ENCODE measurements at places on chromosomes 13 and 19.

DNA sequence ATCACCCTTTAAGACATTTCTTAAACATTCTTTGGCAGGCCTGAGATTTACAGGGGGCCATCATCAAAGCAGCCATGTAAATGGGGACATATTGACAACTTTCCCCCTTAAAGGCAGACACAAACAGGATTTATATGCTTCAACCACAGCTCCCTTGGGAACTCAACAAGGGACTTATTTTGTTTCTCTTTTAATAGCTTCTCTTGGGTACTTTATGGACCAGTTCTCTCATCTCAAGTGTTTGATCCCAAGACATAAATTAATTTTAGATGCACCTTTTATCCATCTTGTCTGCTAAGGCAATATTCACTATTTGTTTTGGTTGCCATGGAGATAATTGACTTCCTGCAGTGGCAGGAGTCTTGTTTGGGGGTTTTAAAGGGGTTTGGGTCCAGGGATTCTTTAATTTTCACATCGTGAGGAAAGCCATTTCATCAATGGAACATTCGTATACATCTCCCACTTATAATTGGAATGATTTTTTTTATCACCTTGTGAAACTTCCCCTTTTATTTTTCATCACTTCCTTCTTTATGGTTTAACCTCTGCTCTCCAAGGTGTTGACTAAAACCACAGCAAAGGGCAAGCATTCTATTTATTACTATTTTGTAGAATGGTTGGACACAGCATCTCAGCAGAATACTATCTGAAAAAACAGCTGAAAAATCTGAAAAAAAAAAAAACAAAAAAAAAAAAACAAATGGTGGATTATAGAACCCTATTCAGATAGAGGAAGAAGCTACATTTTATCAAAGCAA is 726.0 kb downstream of the DIAPH3 start:
- DNase-seq = no peak

GRCh38 chr13:27200413-27201070 is 28.9 kb upstream of the USP12 start:
- no peak for DNase-seq

DNA sequence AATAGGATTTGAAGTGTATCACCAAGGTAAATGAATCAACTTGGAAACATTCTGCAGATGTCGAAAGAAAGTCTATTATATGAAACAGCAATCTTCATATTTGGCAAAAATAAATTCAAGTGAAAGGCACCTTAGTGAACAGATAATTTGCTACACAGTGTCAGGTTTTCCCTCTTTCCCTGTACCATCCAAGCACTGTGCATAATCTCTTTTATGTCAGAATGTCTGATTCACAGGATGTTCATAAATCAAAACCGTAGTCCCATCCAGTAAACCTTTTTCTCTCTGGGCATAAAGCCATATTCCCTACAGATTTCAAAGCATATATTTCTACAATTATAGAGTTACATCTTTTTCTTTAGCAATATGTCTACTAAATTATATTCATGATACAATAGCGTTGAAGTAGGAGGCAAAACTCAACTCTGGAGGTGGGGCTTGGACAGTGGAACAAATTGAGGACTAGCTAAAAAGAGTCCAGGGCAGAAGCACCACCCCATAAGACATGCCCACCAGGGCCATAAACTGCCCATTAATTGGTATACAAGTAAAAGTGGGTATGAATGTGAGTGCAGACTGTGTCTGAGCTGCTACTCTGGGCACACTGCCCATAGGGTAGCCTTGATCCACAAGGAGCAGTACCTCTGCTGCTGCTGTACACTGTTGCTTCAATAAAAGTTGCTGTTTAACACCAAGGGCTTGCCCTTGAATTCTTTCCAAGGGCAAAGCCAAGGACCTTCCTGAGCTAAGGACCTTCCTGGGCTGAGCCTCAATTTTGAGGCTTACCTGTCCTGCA is 72.1 kb upstream of the MYCBP2 start:
- no peak for DNase-seq

GRCh38 chr19:6668691-6669090 is 1.3 kb downstream of the TNFSF14 start:
- DNase-seq = no peak

GRCh38 chr13:41915081-41915480 is 45.8 kb downstream of the VWA8 start:
- DNase-seq = peak; percentile 75

DNA sequence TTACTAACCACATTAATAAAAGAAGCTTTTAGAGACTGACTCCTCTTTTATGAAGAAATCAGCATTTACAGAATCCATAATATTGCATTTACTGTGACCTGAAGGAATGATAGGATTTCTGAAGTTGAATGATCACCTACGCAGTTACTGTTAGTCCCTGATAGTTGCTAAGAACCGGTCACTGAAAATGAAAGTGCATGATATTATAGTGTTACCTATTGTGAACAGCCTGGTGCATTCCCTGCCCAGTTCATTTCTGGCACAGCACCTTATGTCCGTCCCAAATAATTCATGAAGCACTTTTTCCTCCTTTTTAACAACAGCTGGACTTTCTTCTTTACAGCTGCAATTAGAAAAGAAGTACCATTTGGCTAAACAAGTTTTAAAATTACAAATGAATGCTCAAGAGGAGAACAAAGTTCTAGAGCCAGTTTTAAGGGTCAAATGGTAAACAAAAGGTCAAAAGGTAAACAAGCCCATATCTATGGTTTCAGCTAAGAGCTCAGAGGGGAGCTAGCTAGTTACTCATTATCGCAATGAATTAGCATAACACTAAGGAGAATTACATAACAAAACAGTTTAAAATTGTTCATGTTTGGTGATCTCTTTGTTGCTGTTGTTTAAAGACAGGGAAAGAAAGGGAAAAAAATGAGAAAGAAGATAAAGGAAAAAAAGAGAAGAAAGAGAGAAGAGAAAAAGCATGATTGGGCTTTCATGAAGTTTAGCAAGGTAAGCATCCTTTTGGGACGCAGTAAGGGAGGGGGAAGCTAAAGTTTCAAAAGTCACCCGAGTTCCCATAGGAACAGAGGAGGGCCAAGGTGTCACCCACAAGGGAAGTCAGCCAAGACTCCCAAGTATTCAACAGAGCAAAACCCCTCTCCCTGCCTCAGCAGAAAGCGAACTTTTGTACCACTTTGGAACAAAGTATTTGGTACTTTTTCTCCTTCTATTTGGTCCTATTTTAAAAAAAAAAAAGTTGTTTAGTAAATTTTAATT is 50.2 kb downstream of the FLT3 start:
- no peak for DNase-seq

- no peak for DNase-seq
Measured at GRCh38 chr19:5318306-5318705, 22.3 kb downstream of the PTPRS start.

DNA sequence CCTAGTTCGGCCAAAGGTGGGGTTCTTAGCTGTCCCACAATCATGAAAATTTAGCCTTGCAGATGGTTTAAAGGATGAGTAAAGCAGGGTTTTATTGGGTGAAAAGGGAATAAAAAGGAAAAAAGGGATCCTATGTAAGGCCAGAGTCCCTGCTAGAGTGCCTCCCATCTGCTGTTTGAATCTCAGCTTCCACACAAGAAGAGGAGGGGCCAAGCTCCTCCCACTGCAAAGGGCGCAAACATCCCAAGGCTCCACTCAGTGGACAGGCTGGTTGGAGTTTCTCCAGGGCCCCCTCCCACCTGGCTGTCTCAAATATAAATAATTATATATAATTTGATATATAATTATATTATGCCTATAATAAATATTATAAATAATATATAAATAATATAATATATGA is 1272.1 kb upstream of the PCDH20 start:
- DNase-seq = no peak

GRCh38 chr13:107157271-107157670 is 589.3 kb upstream of the ARGLU1 start:
- peak; percentile 51 for DNase-seq

GRCh38 chr13:59201841-59202240 is 961.9 kb downstream of the DIAPH3 start:
- no peak for DNase-seq

GRCh38 chr13:74287724-74288169 is 153.5 kb upstream of the KLF12 start:
- DNase-seq = peak; percentile 48

- DNase-seq = no peak
Measured at GRCh38 chr19:12913011-12913561, 6.0 kb downstream of the SYCE2 start.

- no peak for DNase-seq
Measured at GRCh38 chr13:92972751-92973150, 253.9 kb upstream of the GPC6 start.

DNA sequence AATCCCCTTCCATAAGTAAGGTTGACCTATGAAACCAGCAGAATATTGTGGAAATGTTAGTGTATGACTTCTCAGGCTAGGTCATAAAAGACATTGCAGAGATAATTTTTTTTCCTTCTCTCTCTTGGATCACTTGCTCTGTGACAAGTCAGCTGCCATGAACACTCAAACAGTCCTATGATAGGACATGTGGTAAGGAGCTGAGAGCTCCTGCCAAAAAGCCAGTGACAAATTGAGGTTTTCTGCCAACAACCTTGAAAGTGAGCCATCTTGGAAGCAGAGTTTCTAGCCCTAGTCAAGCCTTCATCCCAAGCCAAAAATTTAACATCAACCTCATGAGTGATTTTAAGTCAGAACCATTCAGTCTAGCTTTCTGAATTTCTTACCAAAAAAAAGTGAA is 270.9 kb upstream of the NBEA start:
- DNase-seq = no peak

DNA sequence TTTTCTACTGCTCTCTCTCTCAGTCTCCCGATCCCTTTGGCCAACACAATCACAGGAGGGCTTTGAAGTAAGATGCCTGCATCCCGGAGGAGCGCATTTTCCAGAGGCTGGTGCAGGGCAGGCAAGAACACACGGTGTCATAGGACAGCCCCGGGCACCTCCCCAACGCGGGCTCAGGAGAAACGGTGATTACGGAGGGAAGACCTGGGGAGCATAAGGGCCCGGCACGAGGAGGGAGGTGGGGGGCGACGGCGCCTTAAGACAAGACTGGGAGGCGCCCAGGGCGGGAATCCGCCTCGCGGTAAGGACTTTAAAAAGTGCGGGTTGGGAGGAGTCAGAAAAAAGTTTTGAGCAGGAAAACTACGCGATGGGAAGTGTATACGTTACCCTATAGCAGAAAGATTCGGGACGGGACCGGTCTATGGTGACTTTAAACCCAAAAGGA is 18.7 kb upstream of the ZNF888 start:
- no peak for DNase-seq
